Fibroblast of skin of left quadriceps (primary cell): ENCODE measurements at places on chromosomes 6 and 20.

DNA sequence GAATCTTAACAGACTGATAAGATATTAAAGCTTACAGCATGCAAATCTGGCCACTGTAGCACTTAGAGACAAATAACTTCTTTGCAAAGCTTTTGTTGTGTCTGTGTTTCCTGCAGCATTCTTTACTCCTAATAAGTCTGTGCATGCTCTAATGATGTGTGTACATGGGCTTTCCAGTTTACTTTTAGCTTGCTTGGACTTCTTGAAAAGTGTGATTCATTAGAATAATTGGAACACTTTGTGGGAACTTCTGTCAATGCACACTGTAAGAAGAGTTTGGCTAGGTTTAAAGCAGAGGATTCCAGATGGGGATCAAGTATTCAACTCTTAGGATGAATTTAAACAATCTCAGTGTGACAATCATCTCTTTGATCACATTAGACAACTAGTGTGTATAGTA is 22.1 kb upstream of the TINAG start:
- peak; percentile 64 for DNase-seq

DNA sequence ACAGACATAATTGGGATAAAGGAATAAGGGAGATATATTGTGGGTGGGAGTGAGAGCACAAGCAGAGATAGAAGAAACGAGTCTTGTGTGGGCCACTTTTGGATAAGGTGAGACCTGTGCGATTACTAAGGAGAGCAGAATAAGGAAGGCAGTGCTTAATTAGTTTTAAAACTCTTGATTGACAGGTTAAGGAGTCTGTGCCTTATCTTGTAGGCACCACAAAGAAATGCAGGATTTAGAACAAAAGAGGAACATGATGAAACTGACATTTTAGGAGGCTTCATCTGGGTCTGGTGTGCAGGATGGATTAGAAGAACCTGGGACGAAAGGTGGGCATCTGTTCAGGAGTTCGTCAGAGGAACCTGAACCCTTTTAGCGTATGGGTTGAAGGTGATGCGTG is 70.2 kb upstream of the KIF25 start:
- no peak for DNase-seq

DNA sequence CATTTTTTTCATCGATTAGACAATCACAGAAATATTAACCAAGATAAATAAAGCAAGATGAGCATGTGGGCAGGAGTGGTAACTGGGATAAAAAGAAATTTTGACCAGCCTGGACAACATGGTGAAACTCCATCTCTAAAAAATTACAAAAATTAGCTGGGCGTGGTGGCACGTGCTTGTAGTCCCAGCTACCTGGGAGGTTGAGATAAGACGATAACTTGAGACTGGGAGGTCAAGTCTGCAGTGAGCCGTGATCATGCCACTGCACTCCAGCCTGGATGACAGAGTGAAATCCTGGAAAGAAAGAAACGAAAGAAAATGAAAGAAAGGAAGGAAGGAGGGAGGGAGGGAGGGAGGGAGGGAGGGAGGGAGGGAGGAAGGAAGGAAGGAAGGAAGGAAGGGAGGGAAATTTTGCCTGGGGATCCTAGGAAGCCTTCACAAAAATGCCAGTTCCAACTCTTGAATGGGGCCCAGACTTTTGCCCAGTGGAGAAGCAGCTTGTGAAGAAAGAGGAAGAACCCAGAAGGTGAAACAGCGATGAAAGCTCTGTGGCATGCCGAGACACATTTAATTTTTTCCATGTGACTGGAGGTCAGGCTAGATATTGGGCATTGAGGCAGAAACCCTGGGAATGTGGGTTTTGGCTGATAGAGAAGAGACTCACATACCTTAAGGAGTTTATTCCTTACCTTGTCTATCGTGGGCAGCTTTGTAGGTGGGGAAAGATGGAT is 20.3 kb downstream of the CCDC170 start:
- no peak for DNase-seq

DNA sequence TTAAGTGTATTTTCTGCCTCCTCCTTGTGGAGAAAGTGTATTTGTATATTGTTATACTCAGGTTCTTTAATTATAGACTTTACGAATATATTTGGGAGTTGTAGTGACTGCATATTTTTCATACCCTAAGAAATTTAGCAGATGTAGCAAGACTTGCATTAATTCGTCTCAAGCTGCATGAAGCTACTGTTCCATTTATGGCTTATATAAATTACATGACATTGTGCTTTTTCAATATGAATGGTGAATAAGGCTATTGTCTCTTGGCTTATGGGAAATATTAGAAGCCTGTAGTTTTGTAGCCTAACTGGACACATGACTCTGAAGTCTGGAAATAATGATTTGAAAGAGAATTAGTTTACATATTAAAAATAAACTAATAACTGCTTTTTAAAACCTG is 2.4 kb downstream of the ADGRG6 start:
- no peak for DNase-seq

DNA sequence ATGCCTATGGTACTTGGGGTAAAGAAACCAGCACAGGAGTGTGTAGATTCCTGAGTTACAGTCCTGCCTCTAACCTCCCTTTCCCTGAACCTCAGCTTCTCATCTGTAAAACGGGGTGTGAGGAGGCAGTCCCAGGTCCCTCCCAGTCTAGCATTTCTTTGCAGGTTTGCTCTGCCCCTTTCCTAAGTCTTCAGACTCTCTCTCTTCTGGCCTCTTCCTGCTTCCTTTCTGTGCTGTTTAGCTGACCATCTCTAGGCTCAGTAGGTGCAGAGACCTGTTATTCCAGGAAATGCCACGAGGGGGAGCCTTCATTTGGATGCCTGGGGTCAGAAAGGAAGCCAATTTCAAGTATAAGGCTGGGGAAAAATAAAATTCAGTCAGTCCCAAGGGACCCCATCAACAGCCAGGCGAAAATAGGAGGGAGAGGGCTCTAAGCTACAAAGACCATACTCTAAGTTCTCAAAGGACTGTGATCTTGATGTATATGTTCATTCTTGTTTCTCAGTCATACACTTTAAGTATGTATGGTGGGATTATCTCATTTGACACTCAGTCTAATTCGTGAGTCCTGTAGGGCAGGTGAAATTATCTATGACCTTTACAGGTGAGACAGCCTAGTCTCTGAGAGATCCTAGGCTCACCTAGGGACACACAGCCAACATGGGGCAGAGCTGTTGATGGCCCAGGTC is 89.1 kb downstream of the NCR2 start:
- DNase-seq: peak; percentile 65

- DNase-seq: no peak
These were observed 36.2 kb upstream of the MRPS18A start for GRCh38 chr6:43723737-43724295.

DNA sequence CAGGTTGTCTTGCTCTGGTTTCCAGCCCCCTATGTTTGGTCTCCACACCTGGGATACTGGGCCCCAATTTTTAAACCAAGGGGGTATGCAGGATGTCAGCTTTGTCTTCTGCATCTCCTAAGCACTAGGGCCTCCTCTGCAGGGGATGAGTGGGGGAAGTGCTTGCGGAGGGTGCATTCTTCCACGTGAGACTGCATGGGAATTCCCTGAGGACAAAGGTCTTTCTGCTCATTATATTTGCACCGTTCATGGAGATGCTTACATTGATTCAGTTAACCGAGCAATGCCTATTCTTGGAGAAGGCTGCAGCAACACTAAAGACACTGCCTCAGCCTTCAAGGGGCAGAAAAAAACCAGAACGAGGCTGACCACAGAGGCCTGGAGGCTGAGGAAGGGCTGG is 45.4 kb downstream of the RAB44 start:
- DNase-seq: no peak

DNA sequence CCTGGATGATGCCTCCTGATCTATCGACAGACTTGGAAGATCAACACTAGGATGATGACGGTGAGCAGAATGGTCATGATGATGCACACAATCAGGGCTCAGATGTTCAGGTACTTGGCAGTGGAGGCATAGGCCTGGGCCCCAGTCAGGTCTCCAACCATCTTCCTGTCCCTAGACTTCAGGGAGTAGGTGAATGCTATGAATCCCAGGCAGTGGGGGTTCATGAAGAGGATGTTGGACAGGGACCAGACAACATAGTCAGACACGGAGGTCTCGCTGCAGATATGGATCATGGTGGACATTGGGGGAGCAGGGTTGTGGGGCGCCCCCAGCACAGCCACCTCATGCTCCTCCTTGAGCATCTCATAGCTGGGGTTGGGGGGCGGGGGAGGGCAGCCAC is 27.5 kb downstream of the HLA-F start:
- no peak for DNase-seq

DNA sequence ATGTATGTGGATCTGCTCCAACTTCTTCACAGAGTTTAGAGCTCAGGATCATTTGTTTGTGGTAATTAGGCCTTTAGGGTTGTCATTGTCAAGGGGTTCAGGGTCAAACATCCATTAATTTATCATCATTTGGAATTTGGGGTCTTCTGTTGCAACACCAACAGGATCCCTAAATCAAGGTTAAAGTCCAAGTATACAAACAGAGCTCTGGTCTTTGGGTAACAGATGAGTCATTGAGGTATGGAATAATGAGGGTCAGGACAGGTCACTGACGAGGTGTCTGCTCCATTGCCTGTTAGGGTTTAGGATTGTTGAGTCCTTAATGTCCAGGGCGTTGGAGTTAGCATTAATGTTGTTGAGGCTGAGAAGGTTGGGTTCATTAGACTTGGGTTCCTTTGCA is 47.6 kb downstream of the PRND start:
- DNase-seq: no peak

DNA sequence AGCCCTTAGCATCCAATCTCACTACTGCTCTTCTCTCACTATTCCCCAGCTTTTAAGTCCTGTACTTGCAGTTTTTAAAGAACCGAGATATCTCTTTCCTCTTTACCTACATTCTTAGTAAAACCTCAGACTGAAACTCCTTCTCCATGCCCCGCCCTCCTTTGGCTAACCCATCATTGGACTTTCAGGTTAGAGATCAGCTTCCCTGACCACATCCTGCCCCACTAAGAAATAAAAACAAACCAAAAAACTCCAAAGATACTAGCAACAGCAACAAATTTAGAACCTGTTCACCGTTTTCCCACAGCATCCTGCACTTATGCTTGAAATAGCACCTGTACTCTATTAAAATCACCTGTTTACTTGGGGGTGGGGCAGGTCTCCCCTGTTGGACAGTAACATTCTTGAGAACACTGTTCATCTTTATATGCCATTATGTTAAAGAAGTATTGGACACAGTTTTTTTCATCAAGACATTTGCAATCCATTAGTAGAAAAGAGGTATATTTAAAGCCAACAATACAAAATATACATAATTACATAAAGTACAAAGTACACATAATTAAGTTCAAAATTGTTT is 16.3 kb upstream of the SMAP1 start:
- DNase-seq: no peak

DNA sequence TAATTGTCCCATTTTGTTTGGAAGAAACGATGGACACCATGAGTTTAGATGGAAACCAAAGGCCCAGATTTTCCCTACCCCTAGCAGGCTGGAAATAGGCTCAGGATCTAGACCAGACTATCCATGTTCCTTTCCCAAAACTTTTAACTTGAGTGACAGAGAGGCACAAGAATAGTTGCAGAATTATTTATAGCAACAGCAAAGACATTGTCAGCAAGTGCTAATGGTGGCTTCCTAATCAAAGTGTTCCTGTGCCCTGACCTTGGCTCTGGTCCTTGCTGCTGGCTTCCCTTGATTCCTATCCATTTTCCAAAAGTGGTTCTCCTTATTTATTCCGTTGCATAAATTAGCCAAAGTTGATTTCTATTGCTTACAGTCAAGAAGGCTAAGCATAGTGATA is 103.1 kb downstream of the RNGTT start:
- no peak for DNase-seq

GRCh38 chr6:131979515-131980337 is 28.6 kb upstream of the CCN2 start:
- DNase-seq: peak; percentile 82

GRCh38 chr6:683742-684440 is 9.0 kb downstream of the EXOC2 start:
- peak; percentile 90 for DNase-seq

DNA sequence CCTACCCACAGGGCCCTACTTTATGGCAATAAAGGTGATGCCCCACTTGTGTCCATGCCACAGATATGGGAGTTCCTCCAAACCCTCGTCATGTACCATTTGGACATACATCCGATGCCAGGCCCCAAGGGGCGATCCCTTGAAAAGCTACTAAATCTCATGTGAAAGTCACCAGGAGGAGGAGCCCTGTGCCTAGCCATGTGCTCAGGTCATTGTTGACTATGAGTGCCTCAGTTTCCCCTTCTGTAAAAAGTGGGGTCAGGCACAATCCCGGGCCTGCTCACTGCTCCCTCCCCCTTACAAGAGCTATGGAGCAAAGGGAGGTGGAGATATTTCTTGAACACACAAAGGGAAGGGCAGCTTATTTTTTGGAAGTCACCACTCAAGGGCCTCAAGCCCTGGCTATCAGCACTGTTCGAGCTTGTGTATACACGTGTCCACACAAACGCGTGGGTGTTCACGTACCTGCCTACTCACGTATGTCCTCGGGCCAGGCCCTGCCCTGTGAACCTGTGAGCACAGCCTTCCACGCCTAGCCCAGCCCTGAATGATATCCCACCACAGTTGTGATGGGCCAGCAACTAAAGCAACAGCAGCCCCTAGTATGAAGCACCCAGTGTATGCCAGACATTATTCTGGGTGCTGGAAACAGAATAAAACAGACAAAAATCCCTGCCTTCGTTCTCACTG is 1.9 kb downstream of the ACTL10 start:
- no peak for DNase-seq

GRCh38 chr6:35640017-35640664 is 48.6 kb downstream of the FKBP5 start:
- no peak for DNase-seq

- DNase-seq: peak; percentile 23
These were observed 180.4 kb downstream of the BTBD9 start for GRCh38 chr6:38459291-38459690.

GRCh38 chr6:32117461-32117860 is 8.3 kb upstream of the TNXB start:
- no peak for DNase-seq

DNA sequence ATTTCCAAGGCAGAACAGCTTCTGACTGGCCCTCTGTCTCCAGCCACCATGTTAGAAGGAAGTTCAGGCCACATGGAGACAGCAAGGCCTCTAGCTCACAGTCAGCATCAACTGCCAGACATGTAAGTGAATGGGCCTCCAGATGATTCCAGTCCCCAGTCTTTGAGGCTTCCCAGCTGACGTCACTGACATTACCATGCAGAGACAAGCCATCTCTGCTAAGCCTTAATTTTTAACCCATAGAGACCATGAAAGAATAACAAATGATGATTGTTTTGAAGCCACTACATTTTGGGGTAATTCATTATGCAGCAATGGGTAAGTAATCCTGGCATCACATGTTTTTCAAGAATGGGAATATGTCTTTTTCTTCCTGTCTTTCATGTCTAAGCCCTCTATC is 11.3 kb upstream of the DEFB129 start:
- DNase-seq: no peak

- DNase-seq: no peak
These were observed 216.5 kb downstream of the ARHGAP18 start for GRCh38 chr6:129493354-129493902.
